Erythroblast (primary cell): ENCODE measurements at places on chromosomes 7 and 10.

DNA sequence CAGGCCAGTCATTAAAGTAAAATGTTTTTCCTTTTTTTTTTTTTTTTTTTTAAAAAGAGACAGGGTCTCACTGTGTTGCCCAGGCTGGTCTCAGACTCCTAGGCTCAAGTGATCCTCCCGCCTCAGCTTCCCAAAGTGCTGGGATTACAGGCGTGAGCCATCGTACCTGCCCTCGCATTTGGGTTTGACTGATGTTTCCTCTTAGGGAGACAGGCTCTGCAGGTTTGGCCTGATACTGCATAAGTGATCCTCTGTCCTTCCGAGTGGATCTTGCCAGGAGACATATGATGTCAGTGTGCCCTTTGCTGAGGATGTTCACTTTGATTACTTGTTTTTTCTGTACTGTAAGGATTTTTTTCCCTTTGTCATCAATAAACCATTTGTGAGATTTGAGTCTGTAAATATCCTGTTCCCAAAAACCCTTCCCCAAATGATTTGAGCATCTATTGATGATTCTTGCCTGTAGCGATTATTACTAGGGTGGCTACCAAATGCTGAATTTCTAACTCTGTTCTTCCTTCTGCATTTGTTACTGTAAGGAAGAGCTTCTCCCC lies 19.7 kb downstream of the LIMK1 start:
- DNase-seq = no peak

GRCh38 chr7:2499719-2500430 lies 19.7 kb upstream of the LFNG start:
- no peak for DNase-seq

DNA sequence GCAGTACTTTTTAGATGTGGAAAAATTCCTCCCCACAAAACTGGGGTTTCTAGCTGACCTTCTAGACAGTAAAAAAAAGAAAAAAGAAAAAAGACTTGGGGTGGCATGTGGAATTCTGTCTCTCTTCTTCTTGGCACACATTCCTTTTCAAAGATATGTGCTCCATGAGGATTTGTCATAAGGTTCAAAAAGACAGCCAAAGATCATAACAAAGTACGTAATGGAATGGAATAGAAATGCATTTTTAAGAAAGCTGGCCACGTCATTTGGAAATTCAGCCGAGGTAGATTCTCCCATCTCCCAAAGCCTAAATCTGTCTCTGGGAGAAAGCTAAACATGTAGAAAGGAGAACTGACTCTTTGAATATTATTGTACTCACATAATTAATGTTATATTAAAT lies 381.3 kb upstream of the NFE2L3 start:
- DNase-seq = no peak

- no peak for DNase-seq
Observed at GRCh38 chr7:99928994-99929729, at the start of gene GJC3. Gene GJC3 (minus strand): TSS chr7:99929620. CDS start chr7:99929620, 0 bp downstream.

GRCh38 chr10:78572565-78572964 lies 496.2 kb upstream of the ZMIZ1 start:
- DNase-seq = no peak

DNA sequence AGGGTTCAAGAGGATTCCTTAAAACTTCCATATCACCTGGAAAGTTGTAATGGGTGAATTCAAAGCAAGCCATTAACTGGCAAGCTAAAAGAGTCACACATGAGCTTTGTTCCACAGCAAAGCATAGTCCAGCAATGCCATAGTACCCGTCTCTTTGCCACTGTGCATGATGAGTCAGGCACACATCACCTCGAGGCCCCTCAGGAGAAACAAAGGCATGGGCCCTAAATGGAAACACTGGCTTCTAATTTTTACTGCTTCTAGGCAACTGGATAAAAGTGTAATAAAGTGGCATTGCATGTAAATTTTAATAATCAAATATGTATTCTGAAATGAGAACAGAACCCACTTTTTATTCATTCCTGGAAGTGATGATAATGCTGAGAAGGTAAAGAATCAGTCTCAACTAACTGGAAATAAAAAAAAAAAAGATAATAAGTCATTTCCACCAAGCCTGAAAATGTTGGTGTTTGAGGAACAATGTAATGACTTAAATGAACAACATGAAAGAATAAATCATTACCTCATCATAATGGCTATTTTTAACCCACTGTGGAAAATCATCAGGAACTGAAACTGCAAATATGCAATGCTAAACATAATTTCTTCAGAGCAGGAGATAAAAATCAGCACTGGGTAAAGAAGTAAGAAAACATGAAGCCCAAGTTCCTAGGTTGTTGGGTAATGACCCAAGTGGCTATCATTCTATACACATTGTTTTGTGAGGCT lies 104.9 kb downstream of the CDK6 start:
- DNase-seq = no peak

- DNase-seq = no peak
Observed at GRCh38 chr10:43452356-43452914, 15.5 kb downstream of the ZNF487 start.

DNA sequence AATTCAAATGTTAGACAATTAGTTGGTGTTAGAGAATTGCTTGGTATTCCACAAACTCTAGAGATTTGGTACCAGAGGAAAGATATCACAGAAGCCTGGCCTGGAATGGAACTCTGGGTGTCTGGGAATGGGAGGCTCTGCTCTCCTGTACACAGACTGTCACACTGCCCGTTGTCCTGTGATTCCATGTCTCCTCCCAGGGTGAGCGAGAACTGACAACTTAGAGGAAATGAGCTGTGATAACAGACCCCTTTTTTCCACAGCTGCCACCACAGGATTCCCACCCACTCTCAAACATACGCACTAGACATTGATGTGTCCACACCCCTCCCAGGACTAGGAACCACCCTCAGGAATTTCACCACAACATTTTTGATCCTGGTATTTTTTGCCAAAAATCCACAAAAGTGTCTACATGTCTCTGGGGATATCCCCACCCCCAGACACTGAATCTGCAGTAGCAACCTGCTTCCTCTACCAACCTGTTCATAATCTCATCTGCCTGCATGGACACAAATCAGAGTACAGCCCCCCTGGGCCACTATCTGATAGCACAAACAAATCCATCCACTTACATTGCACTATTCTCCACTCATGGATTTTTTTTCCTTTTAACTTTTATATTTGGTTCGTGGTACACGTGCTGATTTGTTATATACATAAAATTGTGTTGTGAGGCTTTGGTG lies 4.7 kb downstream of the ZNF273 start:
- DNase-seq = no peak

GRCh38 chr7:99631295-99632109 lies 14.8 kb downstream of the ZSCAN25 start:
- peak; percentile 52 for DNase-seq

GRCh38 chr10:109647627-109648026 lies 275.7 kb downstream of the XPNPEP1 start:
- no peak for DNase-seq

DNA sequence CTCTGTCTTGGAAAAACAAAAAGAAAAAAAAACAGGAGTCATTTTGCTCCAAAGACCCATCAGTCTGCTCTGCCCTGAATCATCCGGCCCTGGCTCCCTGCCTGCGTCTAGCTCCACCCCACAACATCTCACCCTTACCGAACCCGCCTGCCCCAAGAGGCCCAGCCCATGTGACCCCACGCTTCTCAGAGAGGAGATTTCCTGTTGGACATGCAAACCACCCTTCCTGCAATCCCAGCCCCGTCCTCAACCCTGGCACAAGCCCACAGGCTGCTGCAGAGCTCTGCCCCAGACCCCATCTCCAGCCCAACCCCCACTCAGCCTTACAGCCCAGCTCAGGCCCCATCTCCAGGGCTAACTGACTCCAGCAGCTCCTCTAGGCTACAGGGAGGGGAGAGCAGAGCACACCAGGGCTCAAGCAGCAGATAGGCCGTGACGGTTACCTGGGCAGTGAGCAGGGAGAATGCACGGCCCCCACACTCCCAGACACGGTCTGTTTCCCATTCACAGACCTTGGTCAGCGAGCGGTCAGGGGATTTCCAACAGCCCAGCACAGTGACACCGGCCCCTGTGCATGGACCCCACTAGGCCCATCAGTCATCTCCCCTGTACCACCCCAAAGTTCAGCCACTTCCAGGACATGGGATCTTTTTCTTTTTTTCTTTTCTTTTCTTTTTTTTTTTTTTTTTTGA lies 69.9 kb upstream of the GTF2I start:
- DNase-seq = peak; percentile 81

- DNase-seq = peak; percentile 66
Observed at GRCh38 chr7:129434675-129435318, 565 bp downstream of the STRIP2 start.

GRCh38 chr10:30836406-30836805 lies 195.3 kb downstream of the ZNF438 start:
- no peak for DNase-seq

DNA sequence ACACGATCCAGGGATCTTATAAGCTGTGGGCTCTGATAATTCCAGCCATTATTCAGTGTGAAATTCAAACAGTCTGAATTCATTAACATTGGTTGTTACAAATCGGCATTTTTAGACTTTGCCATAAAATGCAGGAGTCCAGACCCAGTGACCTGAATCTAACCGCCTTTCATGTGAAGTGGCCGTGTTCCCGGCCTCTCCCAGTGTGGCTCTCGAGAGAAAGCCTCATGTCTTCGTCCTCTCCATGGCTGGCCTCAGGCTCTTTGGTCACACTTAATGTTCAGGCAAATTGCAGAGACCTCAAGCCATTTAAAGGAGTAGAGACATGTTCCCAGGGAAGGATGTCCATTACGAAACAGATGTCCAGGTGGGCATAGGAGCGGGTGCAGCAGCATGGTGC lies 59.3 kb downstream of the CTBP2 start:
- no peak for DNase-seq

- DNase-seq = no peak
Observed at GRCh38 chr10:110751850-110752249, 107.7 kb downstream of the RBM20 start.

- DNase-seq = no peak
Observed at GRCh38 chr7:50669890-50670289, 104.7 kb upstream of the DDC start.

DNA sequence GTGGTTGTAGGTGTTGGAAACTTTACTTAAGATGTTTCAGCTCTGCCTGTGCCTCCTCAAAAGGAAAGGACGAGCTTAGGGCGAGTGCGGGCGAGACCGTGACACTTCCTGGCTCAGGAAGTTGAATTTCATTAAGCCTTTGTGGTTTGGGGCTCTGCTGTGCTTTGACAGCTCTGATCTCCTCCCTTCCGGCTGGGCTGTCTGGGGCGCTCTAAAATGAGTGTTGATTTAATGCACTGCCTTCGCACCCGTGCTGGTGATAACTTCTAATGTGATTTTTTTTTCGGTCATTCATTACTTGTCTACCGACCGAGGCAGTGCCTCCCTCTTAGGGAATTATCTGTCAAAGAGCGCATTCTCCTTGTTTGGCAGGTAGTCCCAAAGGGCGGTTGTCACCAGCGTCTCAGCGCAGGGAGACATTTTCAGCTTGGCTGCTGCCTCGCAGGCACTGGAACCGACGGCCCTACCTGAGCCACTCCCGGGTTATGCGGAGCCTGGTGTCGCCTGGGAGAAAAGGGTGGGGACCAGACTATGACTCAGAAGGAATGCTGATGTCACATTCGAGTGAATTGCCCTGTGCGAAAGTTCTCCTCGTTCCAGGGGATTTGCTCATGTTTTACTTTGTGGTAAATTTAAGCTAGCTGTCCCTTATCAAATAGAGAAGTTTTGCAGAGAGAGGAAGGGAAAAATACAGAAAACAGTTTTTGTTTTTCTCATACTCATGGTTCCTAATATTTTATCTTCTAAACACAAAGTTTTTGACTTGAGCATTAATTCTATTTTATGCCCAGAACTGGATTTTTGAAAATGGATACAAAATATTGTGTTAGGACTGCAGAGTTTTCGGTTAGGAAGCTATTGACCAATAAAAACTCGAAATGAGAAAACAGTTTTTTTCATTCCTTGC lies 920 bp downstream of the TES start:
- DNase-seq = peak; percentile 82

DNA sequence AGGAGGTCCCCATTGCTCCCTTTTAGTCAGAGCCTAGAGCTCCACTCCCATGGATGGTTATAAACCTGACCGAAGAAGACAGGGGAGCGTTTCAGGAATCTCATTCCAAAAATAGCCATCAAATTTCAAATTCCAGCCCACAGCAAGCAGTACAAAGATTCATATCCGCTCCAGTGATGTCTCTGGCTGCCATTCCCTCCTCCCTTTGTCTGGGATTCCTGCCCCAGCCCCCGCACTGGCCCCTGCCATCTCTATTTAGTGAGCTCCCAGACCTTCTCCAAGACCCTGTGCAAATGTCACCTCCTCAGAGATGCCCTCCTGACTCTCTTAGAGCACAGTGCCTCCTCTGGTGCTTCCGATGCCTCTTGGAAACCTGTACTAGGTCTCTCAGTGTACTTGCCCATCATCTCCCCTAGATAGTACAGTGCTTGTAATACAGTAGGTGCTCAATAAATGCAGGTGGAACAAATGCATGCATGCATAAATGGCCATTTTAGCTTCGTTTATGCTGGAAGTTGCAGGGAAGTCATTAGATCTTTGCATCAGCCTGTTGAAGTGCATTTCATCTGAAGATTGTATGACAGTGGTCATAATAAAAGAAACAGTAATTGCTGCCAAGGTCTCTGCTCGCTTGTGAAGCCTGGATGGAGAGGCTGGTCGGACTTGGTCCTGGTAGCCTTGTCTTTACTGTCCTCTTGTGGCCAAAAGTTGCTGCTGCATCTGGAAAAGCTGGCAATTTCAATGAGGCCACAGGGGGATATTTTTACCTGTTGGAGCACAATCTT lies 32.0 kb upstream of the HABP2 start:
- DNase-seq = peak; percentile 59

- no peak for DNase-seq
Observed at GRCh38 chr10:12195281-12195602, 449 bp downstream of the NUDT5 start.

GRCh38 chr7:106288263-106288662 lies 3.5 kb upstream of the NAMPT start:
- DNase-seq = no peak

DNA sequence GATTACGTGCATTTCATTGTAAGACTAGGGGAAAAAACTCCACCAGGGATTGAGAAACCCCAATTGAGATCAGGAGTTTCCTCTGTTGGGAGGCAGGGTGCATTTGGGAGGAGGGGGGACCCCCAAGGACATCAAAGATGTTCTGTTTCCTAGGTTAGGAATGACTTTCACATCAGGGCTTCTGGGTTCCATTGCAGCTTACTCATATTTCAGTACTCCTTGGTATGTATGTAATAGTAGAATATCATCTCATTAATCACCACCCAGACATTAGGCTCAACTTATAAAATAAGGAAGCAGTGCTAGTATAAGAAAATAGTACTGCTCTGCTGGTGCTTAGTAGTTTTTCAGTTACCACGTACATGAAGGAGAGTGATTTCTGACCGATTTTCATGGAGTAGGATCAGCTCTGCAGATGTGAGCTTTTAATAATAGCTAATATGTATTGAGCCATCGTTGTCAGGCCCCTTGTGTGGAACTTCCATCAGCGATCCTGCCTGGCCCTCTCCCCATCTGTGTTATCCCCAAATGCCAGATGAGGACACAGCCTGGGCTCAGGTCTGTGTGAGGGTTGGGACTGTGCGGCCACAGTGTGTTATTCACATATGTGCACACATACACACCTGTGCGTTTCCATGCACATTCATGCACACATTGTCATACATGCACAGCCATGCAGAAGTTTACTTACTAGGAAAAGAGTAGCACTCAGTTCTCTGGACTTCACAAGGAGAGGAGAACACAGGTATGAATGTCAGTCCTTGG lies 23.5 kb downstream of the UPP1 start:
- DNase-seq = no peak
